ENCODE measurements at places on chromosomes 13 and 19.

DNA sequence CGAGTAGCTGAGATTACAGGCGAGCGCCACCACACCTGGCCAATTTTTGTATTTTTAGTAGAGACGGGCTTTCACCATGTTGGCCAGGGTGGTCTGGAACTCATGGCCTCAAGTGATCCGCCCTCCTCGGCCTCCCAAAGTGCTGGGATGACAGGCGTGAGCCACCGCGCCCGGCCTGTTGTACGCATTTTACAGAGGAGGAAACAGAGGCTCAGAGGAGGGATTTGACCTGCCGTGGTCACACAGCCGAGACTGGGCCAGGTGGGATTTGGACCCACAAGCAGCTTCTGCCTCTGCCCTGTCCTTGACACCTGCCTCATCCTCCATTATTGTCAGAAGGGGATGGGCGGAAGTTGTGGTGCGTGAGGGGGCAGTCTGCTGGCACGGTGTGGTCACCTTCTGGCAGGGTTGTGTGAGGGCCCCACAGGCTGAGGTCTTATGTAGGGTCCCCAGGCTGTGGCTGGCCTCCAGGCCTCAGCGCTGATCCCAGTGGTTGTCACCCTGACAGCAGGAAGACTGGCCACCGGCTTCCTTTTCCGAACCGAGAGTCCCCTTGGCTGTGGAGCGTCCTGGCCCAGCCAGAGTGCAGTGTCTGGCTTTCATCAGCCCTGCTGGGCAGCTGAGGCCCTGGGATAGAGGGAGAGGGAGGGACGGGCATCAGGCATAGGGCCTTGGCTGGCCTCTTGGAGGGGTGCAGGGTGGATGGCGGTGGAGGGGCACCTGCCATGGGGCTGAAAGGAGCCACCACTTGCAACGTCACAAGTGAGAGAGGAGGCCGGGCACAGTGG, 20.3 kb downstream of the NFIC start:
- no peak for DNase-seq

DNA sequence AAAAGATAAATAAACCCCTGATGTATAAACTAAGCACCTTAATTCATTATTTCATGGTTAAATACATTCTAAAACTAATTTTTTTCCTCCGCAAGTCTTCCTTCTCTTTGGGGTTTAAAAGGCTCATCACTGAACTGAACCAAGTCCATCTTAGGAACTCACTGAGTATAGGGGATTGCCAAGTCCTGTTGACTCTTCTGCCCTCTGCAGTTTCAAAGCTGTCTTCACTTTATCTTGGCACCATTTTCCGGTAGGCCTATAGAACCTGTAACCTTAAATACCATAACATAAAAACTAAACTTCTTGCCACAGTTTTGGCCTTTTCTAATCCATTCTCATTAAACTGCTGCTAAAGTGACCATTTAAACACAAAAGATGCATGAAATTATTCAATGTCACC, 66.5 kb upstream of the USPL1 start:
- DNase-seq = no peak

GRCh38 chr19:38319421-38320258, at the start of gene KCNK6:
Gene KCNK6 (plus strand): TSS chr19:38319845. CDS start chr19:38319951, 106 bp downstream.
- no peak for DNase-seq

DNA sequence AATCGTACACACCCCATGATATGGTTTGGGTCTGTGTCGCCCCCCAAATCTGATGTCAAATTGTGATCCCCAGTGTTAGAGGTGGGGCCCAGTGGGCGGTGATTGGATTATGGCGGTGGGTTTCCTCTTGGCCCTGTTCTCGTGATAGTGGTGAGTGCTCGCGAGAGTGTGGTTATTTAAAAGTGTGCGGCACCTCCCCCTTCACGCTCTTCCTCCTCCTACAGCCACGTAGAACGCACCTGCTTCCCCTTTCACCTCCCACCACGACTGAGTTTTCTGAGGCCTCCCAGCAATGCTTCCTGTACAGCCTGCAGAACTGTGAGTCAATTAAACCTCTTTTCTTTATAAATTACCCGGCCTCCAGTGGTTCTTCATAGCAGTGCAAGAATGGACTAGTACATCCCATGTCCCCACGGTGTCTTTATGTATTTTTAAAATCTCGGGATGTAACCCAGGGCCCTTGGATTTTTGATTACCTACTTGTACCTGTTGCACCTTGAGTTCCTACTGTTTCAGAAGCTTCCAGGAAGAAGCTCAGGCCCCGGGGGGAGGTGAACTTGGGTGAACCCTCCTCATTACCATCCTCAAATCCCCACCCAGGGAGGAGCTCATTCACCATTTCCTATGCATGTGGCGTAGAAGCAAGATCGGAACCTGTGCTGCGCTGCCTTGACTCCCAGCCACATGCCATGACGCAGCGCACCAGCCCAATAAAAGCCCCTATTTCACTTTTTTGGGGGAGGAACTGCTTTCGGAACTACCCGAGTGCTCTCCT, 52.4 kb downstream of the TEX29 start:
- no peak for DNase-seq

DNA sequence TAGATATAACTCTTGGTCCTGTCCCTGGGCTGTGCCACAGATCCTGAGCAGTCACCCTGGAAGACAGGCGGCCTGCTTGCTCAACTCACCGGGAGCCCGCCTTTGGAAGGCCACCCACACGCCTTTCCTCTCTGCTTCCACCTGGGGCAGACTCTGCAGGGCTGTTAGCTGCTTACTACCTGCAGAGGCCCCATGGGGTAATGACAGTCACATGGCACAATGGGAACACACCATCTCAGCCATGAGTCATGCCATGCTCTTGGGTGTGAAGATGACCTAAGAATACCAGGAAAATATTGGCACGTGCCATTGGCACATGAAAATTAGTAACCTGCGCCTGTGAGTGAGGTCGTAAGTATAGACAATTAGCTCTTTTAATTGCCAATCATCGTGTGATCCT, 108.6 kb downstream of the COL4A2 start:
- no peak for DNase-seq

- no peak for DNase-seq
Observed at GRCh38 chr19:46715975-46716671, 791 bp downstream of the PRKD2 start.
